ENCODE measurements at places on chromosomes 3 and 15. TPM values are rescaled to one million over a fixed set of nuclear protein-coding genes. Genes with fewer than 3 reads are reported as not detected.
A peak's percentile ranks its signal among the peaks of the same experiment; 100 is the strongest.

- H3K27me3 ChIP-seq, result peaks cover 100% of the 10 kb centered on the region
- H3K4me3 ChIP-seq, result peak overlapping the region; percentile 46
- H3K27ac ChIP-seq, result no peak overlapping the region
- no peaks in the 10 kb centered on the region for H3K36me3 ChIP-seq
- DNase-seq, result peak; percentile 65
These were observed 35.5 kb downstream of the NR2F2 start for GRCh38 chr15:96365781-96366525.

DNA sequence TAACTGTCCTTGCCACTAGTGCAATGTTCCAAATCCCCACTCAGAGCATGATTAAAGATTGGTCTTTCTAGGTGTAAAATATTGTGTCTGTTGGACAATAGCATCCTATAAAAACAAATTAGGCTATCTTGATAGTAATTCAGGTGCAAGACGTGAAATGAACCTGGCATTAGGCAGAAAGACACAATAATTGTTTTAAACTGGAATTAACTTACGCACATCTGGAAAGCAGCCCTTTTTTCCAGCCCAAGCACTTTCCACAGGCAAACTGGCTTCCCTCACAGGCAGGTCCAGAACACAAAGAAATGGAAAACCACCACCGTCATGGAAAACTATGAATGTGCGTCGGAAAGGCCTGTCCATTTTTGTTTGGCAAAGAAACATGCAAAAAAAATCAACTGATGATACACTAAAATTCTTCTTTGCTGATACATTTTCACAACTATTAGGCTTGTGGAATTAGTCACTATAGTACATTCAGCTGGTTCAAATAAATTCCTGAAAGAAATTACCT is 474.7 kb upstream of the IL12A start:
- no peak overlapping the region for H3K4me3 ChIP-seq
- no peak overlapping the region for H3K27ac ChIP-seq
- no peak for DNase-seq
- H3K4me1 ChIP-seq, result no peaks in the 10 kb centered on the region
- H3K27me3 ChIP-seq, result no peaks in the 10 kb centered on the region

DNA sequence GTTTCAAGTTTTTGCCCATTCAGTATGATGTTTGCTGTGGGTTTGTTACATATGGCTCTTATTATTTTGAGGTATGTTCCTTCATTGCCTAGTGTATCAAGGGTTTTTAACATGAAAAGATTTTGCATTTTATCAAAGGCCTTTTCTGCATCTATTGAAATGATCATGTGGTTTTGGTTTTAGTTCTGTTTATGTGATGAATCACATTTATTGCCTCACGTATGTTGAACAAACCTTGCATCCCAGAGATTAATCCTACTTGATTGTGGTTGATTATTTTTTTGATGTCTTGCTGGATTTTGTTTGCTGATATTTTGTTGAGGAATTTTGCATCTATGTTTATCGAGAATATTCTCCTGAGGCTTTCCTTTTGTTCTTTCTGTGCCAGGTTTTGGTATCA is 39.4 kb downstream of the TMCO5A start:
- H3K27ac ChIP-seq, result no peak overlapping the region
- no peaks in the 10 kb centered on the region for H3K36me3 ChIP-seq
- H3K4me3 ChIP-seq, result no peak overlapping the region
- no peak for DNase-seq
- H3K27me3 ChIP-seq, result no peaks in the 10 kb centered on the region
- H3K4me1 ChIP-seq, result no peaks in the 10 kb centered on the region

DNA sequence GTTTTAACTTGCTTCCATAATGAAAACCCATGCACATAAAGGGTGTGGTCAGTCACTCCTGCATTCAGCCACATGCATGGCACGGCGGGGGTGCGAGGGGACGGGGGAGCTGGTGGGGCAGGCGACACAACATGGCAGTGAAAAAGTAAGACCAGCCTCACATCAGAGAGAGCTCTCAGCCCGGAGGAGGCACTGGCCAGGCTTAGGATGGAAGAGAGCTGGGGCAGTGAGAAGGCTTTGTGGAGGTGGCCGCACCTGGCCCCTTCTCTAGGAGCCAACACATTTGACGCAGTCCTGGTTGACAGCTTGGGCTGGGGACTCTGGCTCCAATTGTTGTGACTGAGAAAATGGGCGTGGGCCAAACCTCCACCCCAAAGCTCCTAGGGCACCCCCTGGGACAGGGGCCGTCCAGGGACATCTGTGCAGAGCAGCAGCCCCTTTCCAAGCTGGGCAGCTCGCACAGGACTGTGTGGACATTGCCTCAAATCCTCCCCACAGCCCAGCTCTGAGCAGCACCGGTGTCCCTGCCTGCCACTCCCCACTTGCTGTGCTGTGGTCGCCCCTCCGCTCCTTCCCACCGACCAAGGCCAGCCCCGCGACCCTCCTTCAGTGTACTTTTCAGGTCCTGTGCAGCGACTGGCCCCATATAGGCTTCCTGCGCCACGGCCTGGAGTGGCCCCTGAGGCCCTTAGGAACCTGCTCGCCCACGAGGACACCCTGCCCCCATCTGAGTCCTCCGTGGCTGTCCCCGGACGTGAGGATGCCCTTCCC is 126.0 kb upstream of the IQSEC1 start:
- H3K36me3 ChIP-seq, result no peaks in the 10 kb centered on the region
- DNase-seq, result no peak
- H3K4me3 ChIP-seq, result no peak overlapping the region
- no peaks in the 10 kb centered on the region for H3K27me3 ChIP-seq
- H3K27ac ChIP-seq, result no peak overlapping the region

- DNase-seq, result no peak
- no peak overlapping the region for H3K4me3 ChIP-seq
- H3K4me1 ChIP-seq, result peaks cover 41% of the 10 kb centered on the region
- H3K27ac ChIP-seq, result no peak overlapping the region
- H3K36me3 ChIP-seq, result no peaks in the 10 kb centered on the region
- no peaks in the 10 kb centered on the region for H3K27me3 ChIP-seq
These were observed 8.0 kb downstream of the CEP152 start for GRCh38 chr15:48802867-48803266.

DNA sequence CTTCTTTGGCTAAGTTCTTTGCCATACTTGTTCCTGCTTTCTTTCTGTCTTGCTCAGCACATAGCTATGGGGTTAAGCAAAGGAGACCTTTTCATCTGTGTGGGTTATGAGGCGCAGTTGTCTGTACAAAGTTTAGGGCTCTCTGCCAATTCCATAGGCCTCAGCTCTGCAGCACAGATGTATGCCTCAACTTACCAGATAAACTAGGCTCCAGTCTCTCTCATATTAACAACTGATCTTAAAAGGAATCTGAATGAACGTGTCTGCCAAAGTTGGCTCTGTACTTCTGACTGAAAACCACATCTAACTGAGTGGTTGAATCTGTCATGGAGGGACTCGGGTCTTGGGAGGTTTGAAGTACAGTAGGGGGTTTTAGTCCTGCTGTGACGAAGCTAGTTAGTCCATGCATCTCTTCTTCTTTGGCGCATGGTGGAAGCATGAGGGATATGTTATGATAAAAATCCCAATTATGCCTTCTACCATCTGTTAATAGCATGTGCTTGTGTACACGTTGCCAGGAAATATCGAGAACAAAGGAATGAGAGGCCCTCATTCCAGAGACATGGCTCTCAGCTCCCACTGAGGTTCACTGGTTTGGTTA is 114.6 kb upstream of the TSC22D2 start:
- no peak for DNase-seq
- no peaks in the 10 kb centered on the region for H3K36me3 ChIP-seq
- H3K4me1 ChIP-seq, result no peaks in the 10 kb centered on the region
- no peak overlapping the region for H3K27ac ChIP-seq
- H3K4me3 ChIP-seq, result no peak overlapping the region
- H3K27me3 ChIP-seq, result no peaks in the 10 kb centered on the region

DNA sequence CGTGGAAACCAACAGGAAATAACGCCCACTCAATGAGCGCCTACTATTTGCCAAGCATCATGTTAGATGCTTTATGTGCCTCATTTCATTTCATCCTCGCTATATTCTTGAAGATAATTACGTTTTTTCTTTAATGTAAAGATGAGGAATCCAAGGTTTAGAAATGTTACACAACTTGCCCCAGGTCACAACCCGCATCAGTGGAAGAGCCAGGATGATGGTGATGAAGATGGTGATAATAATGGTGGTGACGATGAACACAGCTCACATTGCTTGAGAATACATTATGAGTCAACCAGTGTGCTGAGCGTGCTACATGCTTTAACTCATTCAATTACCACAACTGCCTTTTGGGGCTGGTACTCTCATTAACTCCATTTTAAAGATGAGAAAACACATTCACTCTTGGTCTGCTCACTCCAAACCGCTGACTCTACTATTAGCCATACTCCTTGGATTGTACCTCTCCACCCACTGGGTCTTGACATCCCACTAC is 21.5 kb upstream of the MYO1E start:
- no peaks in the 10 kb centered on the region for H3K36me3 ChIP-seq
- H3K27ac ChIP-seq, result no peak overlapping the region
- H3K4me3 ChIP-seq, result no peak overlapping the region
- no peak for DNase-seq
- H3K4me1 ChIP-seq, result no peaks in the 10 kb centered on the region

GRCh38 chr3:178172121-178172520 is 364.1 kb upstream of the KCNMB2 start:
- no peak overlapping the region for H3K27ac ChIP-seq
- H3K4me3 ChIP-seq, result no peak overlapping the region
- no peaks in the 10 kb centered on the region for H3K36me3 ChIP-seq
- DNase-seq, result no peak

DNA sequence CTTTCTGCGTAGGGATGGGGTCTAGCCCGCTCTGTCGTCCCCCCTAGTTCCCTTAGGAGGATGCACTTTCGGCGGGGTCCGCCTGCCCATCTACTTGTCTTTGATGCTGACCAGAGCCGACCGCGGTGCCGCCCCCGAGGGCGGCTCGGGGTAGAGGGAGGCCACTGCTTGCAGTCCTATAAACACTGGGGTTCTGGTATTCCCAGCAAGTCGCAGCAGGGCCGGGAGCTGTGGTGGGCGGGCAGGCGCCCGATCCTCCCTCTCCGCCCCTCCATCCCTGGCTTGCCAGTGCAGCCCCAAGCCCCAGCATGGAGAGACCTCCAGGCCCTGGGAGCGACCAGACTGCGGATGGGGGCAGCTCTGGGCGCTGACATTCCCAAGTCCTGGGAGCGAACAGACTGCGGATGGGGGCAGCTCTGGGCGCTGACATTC is 830 bp downstream of the SEMA4B start:
- peaks cover 11% of the 10 kb centered on the region for H3K4me1 ChIP-seq
- H3K27ac ChIP-seq, result no peak overlapping the region

TICRR gene
- total RNA-seq, result 19.6 TPM

- H3K36me3 ChIP-seq, result no peaks in the 10 kb centered on the region
- H3K4me1 ChIP-seq, result peaks cover 10% of the 10 kb centered on the region
- DNase-seq, result peak; percentile 21
- H3K27ac ChIP-seq, result no peak overlapping the region
These were observed 353.4 kb downstream of the RORA start for GRCh38 chr15:60875681-60876080.

DNA sequence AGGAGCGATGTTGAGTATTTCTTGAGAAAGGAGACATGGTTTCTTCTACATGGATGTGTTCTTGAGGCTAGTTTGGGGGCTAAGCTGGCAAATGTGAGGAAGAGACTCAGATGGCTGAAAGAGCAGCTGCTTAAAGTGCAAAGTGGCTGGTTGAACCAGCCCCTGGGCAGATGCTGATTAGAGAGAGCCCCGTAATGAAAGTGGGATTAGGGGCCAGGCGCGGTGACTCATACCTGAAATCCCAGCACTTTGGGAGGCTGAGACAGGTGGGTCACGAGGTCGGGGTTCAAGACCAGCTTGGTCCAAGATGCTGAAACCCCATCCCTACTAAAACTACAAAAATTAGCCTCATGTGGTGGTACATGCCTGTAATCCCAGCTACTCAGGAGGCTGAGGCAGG is 75.0 kb upstream of the GCNT3 start:
- no peak for DNase-seq
- H3K27me3 ChIP-seq, result peaks cover 28% of the 10 kb centered on the region
- H3K4me1 ChIP-seq, result no peaks in the 10 kb centered on the region

GRCh38 chr15:71237456-71238188 is 122.4 kb downstream of the THSD4 start:
- H3K27ac ChIP-seq, result no peak overlapping the region
- no peak overlapping the region for H3K4me3 ChIP-seq
- H3K4me1 ChIP-seq, result peaks cover 6% of the 10 kb centered on the region
- H3K36me3 ChIP-seq, result no peaks in the 10 kb centered on the region
- no peaks in the 10 kb centered on the region for H3K27me3 ChIP-seq
- no peak for DNase-seq

GRCh38 chr3:110684466-110684865 is 387.1 kb upstream of the NECTIN3 start:
- H3K36me3 ChIP-seq, result no peaks in the 10 kb centered on the region
- H3K4me1 ChIP-seq, result peaks cover 14% of the 10 kb centered on the region
- no peak overlapping the region for H3K4me3 ChIP-seq
- H3K27ac ChIP-seq, result no peak overlapping the region

CLSTN2 gene
- total RNA-seq, result 0.22 TPM

LAMB2 gene
- 75.4 TPM for total RNA-seq

SELENOK gene
- total RNA-seq, result 76.6 TPM

GRCh38 chr3:186532598-186533072 is 11.5 kb downstream of the CRYGS start:
- no peaks in the 10 kb centered on the region for H3K36me3 ChIP-seq
- H3K4me1 ChIP-seq, result peaks cover 52% of the 10 kb centered on the region
- H3K4me3 ChIP-seq, result no peak overlapping the region
- peak overlapping the region; percentile 4 for H3K27ac ChIP-seq

ITGA11 gene
- not detected for total RNA-seq

FANCD2OS gene
- total RNA-seq, result not detected
